ENCODE measurements at places on chromosomes 12 and 14.

DNA sequence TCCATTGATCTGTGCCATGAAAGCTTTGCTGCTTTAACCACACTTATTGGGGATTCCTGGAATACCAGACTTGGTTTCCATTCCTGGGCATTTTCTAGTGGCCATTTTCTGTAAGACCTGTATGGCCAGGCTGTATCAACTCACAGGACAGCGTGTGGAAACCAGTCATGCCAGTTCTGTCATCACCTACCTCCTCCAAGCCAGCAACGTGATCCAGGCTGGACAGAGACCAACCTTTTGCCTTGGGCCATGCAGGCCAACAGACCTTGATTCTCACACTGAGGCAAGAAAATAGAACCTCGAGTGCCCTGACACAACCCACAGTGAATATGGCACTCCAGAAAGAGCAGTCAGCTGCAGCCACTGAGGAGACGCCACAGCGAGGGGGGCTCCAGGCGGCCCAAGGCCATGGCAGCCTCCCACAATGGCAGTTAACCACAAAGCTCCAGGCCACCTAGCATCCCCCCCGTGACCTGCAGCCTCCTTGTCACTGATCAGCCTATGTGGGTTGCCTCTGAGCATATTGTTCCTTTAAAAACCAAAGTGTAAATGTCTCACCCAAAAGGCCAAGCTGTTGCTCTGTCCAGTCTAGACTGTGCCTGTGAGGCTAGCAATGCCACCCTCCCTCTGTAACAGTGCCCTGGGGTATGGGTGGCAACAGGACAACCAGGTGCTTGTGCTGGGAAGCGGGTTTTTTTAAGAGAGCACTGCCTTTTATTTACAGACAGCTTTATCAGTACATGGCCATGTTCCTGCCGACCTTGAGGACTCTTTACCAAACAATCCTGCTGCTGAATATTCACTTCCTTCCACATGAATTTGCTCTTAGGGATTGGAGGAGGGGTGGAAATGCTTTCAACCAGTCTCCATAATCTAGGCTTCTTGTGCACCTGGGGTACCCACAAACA is 168.7 kb upstream of the HIF1A start:
- DNase-seq, result no peak

DNA sequence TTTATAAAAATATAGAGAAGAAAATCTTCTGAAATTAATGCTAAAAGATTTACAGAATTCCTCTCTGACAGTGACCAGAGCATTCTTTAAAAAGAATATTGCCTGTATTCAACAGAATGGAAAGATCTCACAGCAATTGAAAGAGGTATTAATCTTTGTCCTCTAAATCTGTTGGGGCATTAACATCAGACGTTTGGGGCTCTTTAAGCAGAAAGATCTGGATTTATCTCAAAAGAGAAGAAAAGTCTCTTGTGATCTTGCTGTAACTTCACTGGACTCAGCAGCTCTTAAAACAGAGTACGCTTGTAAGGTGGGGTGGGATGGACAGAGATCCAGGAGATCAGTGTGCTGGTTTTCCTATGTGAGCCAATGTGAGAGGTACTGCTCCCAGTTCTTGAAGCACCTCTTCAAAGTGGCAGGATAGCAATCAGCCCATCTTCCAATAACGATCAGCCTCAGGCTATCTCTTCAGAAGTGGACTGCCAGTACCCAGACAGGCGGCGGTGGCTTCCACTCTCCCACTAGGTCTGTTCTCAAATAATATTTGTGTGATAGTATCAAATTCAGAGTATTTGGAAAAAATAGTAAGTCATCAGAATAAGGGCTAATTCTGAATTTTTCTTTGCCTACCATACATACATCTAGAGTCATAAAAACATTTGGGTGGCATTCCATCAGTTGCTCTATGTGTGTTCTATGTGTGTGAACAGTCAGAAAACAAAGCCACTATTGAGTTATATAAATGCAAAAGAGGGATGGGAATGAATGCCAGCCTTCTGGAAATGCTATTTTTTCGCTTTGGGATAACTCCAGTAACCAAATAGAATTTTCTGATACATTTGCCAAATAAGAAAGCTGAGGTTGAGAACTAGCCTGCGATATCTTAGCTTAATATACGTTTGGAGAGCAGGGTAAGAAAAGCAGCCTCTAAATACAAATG is 237.4 kb upstream of the RGS6 start:
- DNase-seq, result no peak

DNA sequence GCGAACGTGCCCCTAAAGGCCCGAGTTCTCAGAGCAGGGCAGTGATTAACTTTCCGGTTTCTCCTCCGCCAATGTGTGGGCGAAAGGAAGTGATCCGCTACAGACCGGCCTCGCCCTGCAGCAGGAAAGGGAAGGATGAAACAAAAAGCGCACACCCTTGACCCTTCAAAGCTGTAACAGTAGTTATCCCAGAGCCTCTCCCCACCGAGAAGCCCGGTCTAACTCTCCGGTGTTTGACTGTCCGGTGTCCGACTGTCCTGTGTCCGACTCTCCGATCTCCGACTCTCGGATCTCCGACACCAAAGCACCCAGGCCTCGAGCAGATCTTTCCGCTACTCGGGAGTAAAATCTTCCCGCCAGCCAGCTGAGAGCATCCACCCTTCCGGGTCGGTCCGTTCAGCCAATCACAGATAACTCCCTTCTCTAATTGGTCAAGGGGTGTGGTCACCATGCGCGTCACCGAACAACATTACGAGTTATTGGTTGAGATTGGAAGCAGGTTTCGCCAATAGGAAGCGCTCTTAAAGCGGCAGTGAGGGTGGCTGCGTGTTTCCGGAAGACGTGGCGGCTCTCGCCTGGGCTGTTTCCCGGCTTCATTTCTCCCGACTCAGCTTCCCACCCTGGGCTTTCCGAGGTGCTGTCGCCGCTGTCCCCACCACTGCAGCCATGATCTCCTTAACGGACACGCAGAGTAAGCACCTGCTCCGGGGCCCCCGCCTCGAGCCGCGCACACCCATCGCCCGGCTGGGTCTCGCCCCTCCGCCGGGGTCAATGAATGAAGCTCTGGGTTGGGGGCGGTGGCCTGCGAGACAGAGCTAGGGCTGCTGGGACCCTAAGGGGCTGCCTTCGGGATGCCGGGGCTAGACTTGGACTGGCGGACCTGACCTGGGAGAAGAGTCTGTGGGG is at the start of the genes GOLT1B and RECQL:
Gene GOLT1B (plus strand): TSS at position 532 of the 906 bp plus-strand sequence. CDS start 135 bp downstream, at position 667.
Gene RECQL (minus strand): TSS at position 378 of the 906 bp plus-strand sequence. CDS start 2,065 bp downstream, outside the sequence.
- DNase-seq, result peak; percentile 94

DNA sequence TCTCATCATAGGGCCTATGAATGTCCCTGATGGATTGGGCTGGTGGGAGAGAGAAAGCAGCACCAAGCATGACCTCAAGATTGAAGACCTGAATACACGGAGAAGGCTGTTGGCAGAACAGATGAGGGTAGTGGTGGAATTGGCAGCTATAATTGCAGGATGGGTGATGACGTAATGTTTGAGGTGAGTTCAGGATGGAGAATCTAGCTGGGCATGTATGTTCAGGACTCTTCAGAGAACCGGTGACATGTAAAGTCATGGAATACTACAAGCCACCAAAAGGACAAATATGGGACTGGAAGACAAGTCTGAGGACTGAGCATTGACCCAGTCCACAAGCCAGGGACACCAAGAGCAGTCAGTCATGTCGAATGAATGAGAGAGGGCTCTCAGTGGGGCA is 999.8 kb upstream of the TMEM132C start:
- no peak for DNase-seq

GRCh38 chr14:68656452-68656851 is 136.4 kb downstream of the ZFP36L1 start:
- no peak for DNase-seq

Data from NCI-H748 treated with DMSO at 0.1 percent for 48 hours (cell line).